ENCODE measurements at places on chromosomes 3 and 15.

DNA sequence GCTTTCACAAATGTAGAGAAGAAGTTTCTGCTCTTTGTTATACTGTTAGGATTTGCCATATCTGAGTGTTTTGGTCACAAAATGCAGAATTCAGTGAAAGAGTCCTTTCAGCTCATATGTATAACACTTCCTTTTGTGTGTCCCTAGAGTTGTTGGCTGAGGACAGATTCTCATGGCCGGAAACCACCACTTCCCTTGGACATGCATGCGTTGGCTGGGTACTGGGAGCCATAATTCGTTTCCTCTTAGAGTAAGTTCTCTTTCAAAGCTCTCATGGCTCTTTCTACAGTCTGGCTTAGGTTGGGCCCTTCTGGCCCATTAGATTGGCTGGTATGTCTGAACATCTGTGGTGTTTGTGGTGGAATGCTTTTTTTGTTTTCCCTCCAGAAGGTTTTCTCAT, 298.5 kb downstream of the DIPK2A start:
- no peak for DNase-seq

- peak; percentile 63 for DNase-seq
Observed at GRCh38 chr3:14780927-14781507, 37.7 kb upstream of the FGD5 start.

DNA sequence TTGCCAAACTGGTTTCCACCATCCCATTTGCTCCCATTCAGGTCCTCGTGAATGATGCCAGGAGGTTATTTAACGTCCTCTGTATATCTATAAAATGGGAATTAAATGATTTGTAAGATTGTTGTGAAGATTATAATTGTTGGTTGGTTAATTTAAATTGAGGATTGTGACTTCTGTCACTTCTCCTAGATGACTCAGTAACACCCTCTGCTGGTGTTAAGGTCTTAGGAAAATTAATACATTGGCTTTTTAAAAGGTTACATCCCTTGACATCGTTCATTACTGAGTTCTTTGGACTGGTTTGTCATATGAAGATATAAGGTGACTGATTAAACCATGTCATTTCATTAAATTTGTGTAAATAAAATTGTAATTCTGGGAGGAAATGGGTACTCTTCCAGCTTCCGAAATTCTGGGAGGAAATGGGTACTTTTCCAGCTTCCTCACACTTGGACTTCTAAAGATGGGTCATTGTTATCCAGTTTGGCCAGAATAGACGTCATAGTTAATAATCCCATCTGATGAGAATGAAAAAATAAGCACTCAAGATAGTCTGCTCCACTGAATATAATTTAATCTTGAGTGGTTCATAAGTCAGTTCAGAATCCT, 33.3 kb upstream of the PAQR5 start:
- peak; percentile 25 for DNase-seq

DNA sequence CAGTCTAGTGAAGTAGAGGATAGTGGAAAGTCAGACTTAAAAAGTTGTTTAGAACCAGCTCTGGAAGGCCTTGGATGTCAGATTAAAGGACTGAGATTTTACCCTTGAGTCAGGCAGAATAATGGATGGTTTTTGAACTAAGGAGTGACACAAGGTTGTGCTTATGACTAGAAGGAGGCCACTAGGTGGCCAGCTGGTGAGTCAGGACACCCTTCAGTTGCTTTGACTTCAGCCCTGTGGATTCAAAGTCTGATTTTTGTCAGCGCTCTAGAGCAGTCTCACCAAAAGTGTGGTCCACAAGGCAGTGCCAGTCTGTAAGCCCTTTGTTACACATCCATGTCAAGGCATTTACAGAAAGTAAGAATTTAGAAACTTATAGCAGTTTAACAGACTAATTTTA, 3.8 kb upstream of the GABPB1 start:
- DNase-seq, result peak; percentile 63

- DNase-seq, result no peak
Observed at GRCh38 chr15:60135961-60136360, 131.8 kb downstream of the FOXB1 start.

GRCh38 chr3:175672119-175672689, 813.1 kb downstream of the NAALADL2 start:
- DNase-seq, result peak; percentile 56

- DNase-seq, result no peak
Observed at GRCh38 chr15:57777003-57777402, 70.5 kb downstream of the POLR2M start.

DNA sequence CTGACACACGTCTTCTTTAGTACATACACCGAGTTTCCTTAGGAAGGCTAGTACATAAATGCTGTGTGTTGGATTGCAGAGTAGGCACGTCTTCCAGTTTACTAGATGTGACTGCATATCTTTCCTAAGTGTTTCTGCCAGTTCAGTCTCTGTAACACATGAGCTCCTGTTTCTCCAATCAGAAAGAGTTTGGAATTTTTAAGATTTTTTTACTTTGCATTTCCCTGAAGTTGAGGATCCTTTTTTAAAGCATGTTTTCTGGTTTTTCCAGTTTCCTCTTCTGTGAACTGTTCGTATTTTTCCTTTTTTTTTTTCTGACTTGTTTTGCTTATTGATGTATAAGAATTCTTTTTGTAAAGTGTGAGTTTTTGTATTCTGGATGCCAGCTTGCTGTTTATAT, 7.5 kb upstream of the POLR2M start:
- DNase-seq, result no peak

- DNase-seq, result no peak
Observed at GRCh38 chr15:59491062-59491461, 53.1 kb downstream of the FAM81A start.

- no peak for DNase-seq
Observed at GRCh38 chr15:84883916-84884781, at the start of gene SLC28A1. TSS of gene SLC28A1 (plus strand) at chr15:84884662. CDS start at chr15:84887761, 3,099 bp downstream.

DNA sequence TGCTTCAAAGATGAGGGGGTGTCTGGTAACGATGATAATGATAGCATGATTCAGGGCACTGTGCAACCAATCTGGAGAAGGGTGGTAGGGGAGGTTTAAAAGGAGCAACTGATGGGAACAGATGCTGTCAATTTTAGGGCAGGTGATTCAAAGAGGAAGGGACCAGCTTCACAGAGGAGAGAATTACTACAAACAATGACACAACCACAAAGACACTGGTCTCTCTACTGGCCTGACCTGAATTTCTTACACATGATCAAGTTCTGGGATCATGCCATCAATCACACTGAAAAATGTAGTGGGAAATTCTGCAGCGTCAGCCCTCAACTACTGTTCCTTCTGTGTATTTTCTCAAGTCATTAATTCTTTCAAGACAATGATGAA, 2.6 kb upstream of the CDV3 start:
- DNase-seq, result peak; percentile 73

DNA sequence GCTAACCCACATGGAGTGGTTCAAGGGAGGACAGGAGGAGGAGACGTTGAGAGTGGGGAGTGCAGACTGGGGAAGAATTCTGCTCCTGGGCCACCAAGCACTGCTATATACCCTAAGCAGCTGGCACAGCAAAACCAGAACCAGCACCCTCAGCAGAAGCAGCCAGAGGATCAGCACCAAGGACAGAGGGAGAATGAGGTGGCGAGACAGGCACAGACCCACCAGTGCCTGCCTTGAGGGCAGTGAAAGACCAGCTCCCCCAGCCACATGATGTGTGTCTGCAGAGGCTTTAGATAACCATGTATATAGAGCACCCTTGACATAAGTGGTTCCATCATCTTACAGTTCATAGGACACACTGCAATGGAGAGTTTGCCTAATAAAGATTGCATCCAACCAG, 319.0 kb downstream of the GABRB3 start:
- DNase-seq, result no peak

- DNase-seq, result no peak
Observed at GRCh38 chr3:50675179-50676030, 678 bp downstream of the DOCK3 start.

GRCh38 chr15:47582233-47582632, 135.1 kb upstream of the SEMA6D start:
- no peak for DNase-seq

GRCh38 chr3:4748127-4748526, 231.1 kb upstream of the BHLHE40 start:
- DNase-seq, result no peak

- peak; percentile 66 for DNase-seq
Observed at GRCh38 chr15:36479200-36479896, 100.1 kb upstream of the CDIN1 start.

DNA sequence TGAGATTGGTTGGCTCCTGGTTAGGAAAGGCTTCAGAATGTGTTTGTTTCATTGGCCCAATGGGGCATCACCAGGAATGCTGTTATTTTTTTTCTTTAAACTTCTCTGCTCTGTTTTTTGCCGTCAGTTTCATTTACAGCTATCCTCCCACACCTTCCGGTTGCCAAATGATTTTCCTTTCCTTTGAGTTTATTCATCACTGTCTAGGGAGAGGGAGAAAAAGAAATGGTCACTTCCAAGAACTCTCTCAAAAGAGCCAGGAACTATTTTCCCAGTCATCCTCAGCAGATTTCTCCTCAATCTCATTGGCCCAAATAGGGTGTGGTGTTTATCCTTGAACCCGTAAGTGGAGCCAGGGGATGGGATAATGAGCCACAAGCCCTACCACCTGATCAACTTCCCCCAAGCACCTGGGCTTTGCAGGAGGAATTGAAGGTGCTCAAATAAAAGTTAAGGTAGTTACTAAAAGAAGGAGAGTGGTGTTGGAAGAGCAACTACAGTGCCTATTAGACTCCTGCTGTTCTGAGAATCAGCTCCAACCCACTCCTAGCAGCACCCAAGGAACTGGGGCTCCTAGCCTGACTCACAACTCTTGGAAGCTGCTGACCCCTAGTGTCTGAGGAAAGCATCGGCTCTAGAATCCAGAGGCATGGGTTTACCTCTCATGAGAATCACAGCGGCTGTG, 183.8 kb upstream of the IL12A start:
- peak; percentile 91 for DNase-seq

GRCh38 chr15:87648278-87648677, 608.3 kb downstream of the NTRK3 start:
- DNase-seq, result no peak

DNA sequence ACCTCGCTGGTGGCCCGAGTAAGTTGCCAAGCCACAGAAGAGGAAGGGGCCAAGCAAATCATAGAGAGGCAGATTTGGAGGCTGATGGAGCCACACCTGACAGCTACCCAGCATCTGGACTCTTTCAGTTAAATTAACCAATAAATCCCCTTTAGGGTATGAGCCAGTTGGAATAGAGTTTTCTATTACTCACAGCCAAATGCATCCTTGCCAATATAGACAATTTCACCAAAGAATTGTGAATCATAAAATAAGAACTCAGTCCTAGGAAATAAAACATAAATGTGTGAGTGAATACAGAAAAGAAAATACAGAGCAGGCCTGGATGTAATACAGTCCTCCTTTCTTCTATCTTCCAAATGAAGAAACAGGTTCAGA, 161.6 kb upstream of the ANKRD28 start:
- no peak for DNase-seq

- no peak for DNase-seq
Observed at GRCh38 chr15:34099914-34100313, 1.7 kb downstream of the EMC7 start.
